Mononuclear cell (primary cell): ENCODE measurements at places on chromosomes 7 and 10. TPM values are rescaled to one million over a fixed set of nuclear protein-coding genes. Genes with fewer than 3 reads are reported as not detected.

The GJC3 gene
- total RNA-seq: 0.63 TPM

The ENTPD1 gene
- total RNA-seq: 30.1 TPM

The NANOS1 gene
- total RNA-seq: under 0.01 TPM

The ACHE gene
- total RNA-seq: 0.21 TPM

The SAMD9 gene
- total RNA-seq: 52.7 TPM

The EPHA1 gene
- 2.3 TPM for total RNA-seq

The SUN3 gene
- total RNA-seq: 0.10 TPM

The INA gene
- total RNA-seq: 0.10 TPM
